GM12892 (cell line): ENCODE measurements at places on chromosomes 3 and 15.

GRCh38 chr15:95624100-95624499 is 706.4 kb upstream of the NR2F2 start:
- DNase-seq, result no peak

GRCh38 chr3:16896820-16897219 is 12.1 kb downstream of the PLCL2 start:
- no peak for DNase-seq

DNA sequence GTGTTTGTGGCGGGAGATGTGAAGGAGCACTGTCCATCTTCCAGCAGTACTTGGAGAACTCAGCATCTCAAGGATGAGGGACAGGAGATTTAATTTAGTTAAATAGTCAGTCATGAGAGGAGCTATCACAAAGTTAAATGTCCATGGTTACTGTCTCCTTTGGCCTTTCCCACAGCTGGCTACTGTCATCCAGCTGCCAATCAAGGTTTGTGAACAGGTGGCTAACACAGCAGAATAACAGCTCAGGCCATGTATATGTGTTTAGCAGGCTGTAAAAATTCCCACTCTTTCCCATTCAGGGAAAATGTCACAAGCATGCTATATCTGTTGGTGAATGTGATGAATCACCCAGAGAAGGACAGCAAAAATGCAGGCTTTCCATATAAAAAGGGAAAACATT is 120.5 kb downstream of the TMEM108 start:
- DNase-seq, result no peak

DNA sequence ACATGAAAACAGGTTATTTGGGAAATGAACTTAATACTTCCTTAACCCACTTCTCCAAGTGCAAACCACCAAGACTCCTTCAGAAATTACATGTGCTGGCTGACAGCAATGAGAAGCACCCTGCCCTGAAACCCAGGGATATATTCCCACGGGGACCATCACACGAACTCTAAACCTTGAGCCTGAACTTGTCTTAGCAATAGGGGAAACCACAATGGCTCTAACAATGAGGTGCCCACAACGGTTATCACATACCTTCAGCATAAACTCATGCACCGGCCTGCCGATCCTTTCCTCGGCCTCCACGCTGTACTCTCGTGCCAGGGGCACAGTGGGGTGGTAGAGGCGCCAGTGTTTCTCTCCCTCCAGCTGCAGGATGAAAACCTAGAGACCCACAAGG is 13.4 kb downstream of the RIOX2 start:
- DNase-seq, result no peak

DNA sequence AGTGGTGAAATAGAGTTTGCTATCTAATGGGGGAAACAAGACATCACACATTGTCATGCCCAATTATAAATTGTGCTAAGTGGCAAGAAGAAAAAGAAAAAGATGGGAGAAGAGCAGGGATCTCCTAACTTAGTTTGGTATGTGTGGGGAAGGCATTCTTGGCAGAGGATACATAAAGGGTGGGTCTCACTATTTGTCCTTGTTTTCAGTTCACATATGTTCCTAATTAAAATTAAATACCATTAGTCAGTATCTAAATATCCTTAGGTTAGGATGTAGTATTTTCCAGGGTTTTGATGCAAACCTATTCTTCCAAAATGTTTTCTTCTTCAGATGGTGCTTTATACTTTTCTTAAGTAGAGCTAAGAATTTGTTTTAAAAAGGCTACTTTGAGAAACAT is 173.7 kb downstream of the B3GALNT1 start:
- DNase-seq, result no peak
